Activated CD4-positive, alpha-beta T cell treated with anti-CD3 and anti-CD28 coated beads, Interleukin-2, amount 50 U/mL, for 24 hours (primary cell): ENCODE measurements at places on chromosomes 5 and 9.
A peak's percentile ranks its signal among the peaks of the same experiment; 100 is the strongest.

DNA sequence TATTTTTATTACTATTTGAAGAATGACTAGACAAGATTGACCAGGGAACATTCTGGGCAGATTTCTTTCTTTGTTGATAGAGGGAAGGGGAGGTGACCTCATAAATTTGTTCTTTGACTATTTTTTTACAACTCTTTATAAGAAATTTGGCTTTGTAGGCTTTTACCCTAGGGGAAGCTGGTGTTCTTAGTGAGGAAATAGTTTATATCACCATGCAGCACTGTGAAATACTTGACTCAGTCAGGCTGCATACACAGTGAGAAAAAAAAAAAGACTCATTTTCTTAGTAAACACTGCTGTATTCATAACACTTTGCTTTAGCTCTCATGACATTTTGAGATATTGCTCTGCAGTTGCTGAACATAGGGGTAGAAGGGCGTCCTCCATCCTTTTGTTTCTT is 336.6 kb upstream of the PIK3R1 start:
- no peak for DNase-seq

GRCh38 chr9:89442981-89443814 is 54.7 kb downstream of the SEMA4D start:
- DNase-seq = no peak

GRCh38 chr5:170166101-170166500 is 60.4 kb downstream of the FOXI1 start:
- no peak for DNase-seq

GRCh38 chr5:54160329-54160728 is 150.0 kb downstream of the ARL15 start:
- DNase-seq = no peak

DNA sequence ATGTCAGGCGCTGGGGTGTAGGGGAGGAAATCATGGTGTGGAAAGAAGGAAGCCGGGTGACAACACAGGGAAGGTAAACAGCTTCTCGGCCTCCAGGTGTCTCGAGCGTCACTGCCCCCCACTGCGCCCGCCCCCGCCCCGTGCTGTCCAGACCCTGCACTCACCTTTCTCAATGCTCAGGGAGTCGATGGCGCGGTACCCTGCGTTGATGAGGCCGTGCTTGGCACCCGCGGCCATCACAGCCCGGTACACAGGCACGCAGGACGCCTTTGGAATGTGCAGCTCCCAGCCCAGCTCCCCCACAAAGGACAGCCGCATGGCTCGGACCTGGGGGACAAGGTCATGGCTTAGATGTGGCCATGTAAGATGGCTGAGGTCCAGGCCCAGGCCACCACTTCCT is 35.2 kb downstream of the DBH start:
- no peak for DNase-seq

DNA sequence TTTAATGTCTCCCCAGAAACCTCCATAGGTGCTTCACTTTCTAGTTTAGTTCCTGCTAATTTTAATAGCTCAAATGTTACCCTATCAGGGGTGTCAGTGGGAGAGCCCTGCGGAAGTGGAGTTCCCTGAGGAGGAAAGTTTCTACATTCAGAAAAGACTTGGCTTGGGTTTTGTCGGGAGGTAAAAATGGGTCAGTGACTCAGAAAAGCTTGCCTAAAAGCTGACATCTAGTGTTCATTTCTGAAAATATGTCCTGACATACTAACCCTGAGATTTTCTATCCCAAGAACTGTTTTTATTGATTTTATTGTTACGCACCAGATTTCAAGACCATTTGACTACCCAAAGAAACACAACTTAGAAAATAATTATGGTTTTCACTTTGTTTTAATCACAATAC is 40.9 kb upstream of the GLDC start:
- DNase-seq = no peak

GRCh38 chr5:81906086-81906485 is 65.7 kb upstream of the ATG10 start:
- DNase-seq = no peak

DNA sequence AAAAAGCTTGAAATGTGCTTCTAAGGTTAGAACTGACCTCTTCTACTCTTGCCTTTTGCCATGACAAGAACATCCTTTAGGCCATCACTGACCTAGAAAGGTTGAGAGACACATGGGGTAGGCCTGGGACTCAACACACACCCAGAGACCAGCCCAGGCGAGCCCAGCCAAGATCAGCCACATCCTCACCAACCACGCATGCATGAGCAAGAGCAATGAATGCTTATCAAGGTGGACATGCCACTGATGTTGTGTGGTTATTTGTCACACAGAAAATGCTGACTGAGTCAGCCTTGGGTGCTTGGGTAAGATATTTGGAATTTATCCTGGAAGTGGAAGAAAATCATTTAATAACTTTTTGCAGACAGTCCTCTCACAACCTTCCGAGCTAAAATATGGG is 39.4 kb downstream of the SMIM23 start:
- DNase-seq = no peak

DNA sequence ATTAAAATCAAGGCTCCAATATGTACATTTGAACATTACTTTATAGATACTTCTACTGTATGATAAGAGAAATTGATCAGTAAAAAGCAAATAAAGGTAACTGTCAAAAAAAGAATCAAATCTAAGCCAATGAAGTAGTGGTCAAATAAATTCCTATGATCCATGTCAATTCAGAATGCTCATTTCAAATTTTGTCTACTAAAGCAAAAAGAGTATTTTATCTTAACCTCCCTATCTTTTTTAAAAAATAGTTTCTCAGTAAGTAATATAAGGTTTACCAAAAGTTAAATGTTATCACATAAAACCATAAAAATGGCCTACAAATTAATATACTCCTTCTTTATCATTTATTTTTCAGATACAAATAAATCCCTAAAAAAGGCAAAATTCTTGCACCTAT is 165.9 kb downstream of the AGTPBP1 start:
- DNase-seq = no peak

DNA sequence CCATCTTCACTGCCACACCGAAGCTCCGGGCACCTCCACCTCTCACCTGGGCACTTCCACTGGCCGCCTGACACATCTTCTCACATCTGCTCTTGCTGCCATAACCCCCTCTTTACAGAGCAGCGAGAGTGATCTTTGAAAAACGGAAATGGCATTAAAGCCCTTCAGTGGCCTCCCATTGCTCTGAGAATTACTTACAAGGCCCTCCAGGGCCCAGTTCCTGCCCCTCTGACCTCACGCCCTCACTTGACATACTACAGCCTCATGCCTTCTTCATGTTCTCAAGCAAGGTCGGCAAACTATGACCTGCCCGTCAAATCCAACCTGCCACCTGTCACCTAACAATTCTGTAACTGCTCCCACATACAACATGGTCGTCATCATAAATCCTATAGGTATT is 187.3 kb downstream of the NR3C1 start:
- DNase-seq = no peak

DNA sequence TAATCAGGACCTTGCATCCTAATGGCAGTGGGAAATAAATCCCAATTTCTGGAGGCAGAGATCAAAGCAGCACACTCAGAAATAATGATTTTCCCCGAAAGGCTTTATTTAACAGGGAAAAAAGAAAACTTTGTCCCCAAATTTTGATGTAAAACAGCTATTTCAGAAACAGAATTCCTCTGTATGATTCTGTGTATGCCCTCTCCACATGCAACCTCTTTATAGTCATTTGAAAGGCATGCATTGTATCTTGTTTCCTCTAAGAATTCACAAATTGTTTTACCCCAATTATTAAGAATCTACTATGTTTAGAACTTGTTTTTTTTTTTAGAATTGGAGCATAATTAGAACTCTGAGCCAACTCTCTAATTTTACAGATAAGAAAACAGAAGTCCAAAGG is 2.7 kb upstream of the PTAR1 start:
- DNase-seq = no peak

GRCh38 chr5:41275813-41276512 is 62.6 kb upstream of the C6 start:
- DNase-seq = no peak

DNA sequence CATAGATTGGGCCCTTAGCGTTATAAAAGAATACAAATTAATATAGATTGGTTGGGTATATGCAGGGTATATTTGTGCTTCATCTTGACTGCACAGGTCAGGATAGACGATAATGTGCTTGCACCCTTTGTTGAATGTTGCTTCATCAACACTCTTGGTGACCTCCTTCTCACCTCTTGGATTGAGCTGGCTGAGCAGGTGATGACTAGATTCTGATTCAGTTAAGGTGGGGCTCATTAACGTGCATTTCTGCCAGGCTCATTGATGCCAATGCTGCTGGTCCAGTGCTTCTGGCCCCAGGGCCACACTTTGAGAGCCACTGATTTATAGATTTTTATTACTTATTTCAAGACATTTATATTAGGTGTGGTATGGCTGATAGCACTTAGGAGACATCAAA is 27.7 kb downstream of the PCSK5 start:
- DNase-seq = no peak

DNA sequence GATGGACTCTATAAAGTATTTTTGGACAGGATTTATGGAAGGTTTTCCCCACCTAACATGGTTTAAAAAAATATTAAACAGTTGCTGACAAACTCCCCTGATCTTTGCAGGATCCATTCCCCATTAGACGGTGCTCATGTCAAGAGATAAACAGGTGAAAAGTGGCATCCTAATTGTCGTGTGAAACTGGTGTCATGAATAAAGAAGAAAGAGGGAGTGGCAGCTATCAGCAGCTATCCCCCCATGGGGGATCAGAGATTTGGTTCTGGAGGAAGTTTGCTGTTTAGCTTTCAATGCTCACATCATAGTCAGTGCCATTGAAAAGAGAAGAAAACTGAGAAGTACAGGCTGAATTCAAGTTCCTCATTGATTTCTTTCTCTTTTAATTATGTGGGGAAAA is 329.3 kb upstream of the BRINP1 start:
- no peak for DNase-seq

GRCh38 chr9:128094950-128095544 is 27.0 kb downstream of the SLC25A25 start:
- no peak for DNase-seq

GRCh38 chr5:148856009-148856367 is 29.6 kb downstream of the ADRB2 start:
- no peak for DNase-seq

GRCh38 chr9:126925876-126926275 is 11.3 kb downstream of the RALGPS1 start:
- DNase-seq = no peak

GRCh38 chr5:74326571-74327338 is 313.8 kb downstream of the ENC1 start:
- peak; percentile 54 for DNase-seq

GRCh38 chr5:116763987-116764866 is 189.6 kb upstream of the SEMA6A start:
- no peak for DNase-seq

GRCh38 chr5:3377831-3378230 is 217.8 kb upstream of the IRX1 start:
- no peak for DNase-seq

DNA sequence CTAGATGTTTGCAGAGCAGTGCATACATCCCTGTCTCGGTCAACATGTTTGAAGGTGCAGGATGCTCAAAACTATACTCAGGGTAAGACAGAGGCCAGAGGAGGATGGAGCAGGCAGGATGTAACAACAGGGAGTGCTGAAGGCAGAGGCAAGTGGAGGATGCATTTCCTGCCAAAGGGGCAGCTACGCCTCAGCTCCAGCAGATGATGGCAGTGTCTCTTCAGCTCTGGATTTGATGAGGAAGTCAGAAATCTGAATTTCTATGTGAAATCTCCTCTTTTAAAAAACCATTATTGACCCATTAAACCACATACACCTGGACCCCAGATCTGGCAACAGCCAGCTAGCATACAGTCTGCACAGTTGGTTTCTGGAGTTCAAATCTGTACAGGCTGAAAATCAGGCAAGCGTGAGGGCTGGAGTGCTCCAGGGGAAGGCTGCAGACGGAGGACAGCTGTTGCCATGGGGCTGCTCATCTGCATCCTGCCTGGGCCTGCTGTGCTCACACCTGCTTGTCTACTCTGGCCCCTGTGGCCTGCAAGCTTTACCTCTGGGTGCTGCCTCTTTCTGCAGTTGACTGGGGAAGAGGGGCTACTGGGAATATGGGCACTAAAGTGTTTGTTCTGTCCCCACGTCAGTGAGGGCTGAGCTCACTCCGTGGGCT is 152.9 kb upstream of the SLC28A3 start:
- no peak for DNase-seq

GRCh38 chr9:93099551-93100275 is 3.7 kb downstream of the CARD19 start:
- DNase-seq = no peak

DNA sequence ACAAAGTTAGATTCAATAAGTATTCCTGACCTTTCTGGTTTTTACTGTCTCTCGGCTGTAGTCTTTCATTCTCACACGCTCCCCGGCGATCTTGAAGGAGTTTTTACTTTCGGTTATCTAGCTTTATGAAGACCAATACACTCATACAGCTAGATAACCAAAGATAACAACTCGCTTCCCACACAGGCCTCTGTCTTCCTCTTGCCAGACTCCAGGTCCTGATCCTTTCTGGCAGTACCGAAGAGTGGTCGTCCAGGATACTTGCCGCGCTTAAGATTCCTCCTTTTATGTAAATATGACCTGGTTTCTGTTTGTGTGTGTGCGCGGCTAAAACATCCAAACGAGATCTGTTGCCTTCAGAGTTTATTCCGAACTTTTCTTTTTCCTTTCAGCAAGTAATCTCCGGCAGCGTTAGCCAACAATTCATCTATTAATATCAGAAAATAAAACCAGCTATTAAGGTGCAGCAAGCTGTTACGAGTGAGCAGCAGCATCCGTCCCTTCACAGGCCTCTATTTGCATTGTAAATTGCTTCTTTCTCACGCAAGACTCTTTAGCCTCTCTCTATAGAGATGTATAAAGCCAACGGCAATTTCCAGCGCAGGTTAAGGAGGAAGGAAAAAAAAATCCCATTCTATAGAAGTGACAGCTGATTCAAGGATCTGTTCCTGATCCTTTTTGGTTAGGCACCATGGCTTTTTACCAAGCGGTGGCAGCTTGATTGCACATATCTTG is 216.1 kb downstream of the MEF2C start:
- DNase-seq = no peak

DNA sequence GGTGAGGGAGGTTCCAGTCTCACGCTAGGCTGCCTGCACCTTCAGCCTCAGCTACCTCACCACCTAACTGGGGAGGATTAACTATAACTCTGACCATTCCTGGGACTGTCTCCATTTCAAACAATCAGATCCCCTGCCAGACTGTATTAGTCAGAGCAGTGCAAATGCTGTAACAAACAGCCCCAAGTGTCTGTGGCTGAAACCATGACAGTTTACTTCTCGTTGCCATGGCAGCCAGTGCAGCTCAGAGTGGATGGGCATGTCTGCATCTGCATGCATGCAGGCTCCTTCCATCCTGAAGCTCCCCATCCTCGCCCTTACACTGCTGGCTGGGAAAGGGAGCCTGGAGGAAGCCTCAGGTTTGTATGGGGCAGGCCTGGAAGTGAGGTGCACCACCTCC is 86.7 kb downstream of the KCNIP1 start:
- no peak for DNase-seq
